ENCODE measurements at places on chromosomes 1 and 21.

DNA sequence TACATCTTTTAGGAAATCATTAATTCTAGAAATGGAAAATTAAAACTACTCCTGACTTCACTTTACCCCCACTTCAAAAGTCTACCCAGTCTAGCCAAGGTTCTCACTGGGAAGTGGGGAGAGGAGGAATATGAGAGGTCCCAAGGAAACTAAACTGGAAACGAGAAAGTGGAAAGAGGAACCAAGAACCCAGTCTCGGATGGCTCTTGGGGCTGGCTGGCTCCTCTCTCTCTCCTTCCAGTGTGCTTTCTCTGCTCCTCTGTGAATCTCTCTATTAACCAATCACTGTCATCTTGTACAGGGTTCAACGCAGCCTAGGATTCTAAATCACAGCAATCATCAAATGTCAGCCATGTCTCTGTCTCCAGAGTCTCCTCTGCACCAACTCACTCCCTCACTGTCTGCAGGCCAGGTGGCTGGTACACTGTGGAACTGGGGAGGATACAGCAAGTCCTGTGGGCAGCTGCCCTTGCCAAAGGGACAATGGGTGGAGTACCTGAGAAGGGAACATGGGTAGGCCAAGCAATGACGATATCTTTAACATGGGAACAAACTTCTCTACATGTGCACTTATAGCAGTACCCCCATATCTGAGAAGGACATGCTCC is 33.7 kb downstream of the GNB1 start:
- DNase-seq, result no peak

- DNase-seq, result no peak
These were observed 34.6 kb downstream of the DPYD start for GRCh38 chr1:97886199-97886598.

GRCh38 chr1:13735168-13735930 is 35.4 kb downstream of the PRDM2 start:
- DNase-seq, result no peak

DNA sequence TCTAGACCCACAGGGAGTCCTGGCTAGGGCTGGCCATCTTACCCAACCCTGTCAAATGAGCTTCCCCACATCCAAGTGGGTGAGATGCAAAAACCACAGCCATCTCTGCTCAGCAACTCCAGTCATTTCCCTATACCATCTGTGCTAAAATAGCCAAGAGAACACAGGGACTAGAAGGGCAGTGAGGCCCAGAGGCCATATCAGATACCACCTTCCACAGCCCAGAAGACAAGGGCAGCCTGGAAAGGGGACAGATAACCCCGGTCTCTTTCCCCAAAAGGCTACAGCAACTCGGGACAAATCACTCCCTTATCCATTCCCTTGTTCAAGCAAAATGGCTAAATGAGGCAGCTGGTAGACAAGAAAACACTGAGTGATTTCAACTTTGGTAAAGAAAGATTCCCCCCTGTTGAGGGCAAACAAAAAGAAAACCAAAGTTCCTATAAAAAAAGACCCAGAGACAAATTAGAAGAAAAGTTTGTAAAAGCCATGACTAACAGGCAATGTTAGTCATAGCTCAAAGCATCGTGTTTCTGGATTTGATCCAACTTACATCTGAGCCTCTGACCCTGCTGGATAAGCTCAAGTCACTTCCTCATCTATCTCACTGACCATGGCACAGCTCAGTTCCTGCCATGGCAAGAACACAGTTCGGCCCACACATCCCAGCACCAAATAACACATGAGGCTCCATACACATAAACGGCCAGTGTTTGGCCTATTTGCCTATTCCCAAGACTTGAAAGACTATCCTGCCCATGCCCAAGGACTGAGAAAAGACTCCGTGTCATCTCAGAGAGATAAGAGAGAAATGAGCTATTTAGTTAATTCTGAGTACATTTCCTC is 3.1 kb downstream of the LAMB3 start:
- DNase-seq, result no peak

GRCh38 chr21:39209334-39209688 is 26.1 kb upstream of the PSMG1 start:
- DNase-seq, result no peak

GRCh38 chr21:23694390-23694789 is 1912.9 kb downstream of the MRPL39 start:
- DNase-seq, result no peak

GRCh38 chr1:2412773-2413494 is 570 bp upstream of the PEX10 start:
- peak; percentile 73 for DNase-seq

- DNase-seq, result no peak
These were observed 420.4 kb downstream of the PLA2G4A start for GRCh38 chr1:187249196-187249595.

- DNase-seq, result no peak
These were observed 225.9 kb downstream of the DYRK1A start for GRCh38 chr21:37592496-37592895.

DNA sequence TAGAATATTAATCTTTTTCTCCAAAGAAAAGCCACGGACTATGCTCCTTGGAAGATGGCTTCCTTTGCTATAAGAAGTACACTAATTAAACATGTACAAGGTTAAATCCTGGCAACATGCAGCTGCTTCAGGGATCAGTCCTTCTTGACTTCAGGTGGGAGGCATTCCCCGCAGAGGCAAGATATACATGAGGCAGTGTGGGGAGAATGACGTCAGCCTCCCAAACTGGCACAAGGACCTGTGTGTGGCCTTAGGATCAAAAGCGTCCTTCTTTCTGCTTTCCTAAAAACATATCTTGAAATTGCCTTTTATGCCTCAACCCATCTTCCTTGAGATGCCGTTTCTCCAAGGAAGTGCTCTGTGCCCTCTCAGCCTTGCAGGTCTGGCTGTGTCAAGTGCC is 90.3 kb downstream of the WLS start:
- DNase-seq, result no peak

- no peak for DNase-seq
These were observed 65.9 kb upstream of the FAM20B start for GRCh38 chr1:178959543-178960460.

GRCh38 chr1:215131291-215131690 is 48.8 kb downstream of the KCNK2 start:
- no peak for DNase-seq

GRCh38 chr1:8018492-8019228 is 7.4 kb downstream of the ERRFI1 start:
- DNase-seq, result no peak

GRCh38 chr21:38859852-38860251 is 54.1 kb downstream of the ETS2 start:
- no peak for DNase-seq

All from GM12892 (cell line).